K562 (cell line): ENCODE measurements at places on chromosomes 1 and 21. TPM values are rescaled to one million over a fixed set of nuclear protein-coding genes. Genes with fewer than 3 reads are reported as not detected.

DNA sequence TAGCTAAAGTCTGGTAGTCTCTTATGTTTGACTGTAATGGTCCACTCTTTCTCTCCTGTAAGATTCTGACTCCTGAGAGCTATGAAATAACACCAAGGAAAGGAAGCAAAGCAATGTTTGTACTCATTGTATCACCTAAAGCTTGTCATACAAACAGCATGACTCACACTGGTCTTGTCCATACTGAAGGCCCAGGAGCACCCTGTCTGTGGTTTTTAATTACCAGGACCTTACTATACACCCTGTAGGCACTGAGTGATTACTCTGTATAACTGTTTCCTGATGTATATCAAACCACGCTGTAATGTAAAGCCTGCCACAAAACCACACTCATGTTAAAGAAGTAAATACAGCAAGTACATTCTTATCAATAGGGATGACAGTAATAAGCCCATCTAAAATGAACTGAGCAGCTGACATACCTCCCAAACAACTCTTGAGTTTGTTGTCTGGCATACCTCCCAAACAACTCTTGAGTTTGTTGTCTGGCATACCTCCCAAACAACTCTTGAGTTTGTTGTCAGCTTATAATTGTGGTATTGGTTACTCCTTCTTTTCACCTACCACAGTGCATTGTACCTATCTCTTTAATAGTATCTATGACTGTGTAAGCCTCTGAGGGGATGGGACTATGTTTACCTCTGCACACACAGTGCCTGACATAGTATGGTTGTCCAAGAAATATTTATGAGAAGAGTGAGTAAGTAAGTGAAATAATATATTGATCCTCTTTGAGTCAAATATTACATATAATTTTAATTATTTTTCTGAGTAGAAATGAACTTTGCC lies 11.6 kb upstream of the TNFSF18 start:
- H3K4me1 ChIP-seq: no peaks in the 10 kb centered on the region
- H3K36me3 ChIP-seq: no peaks in the 10 kb centered on the region

- H3K27me3 ChIP-seq: no peaks in the 10 kb centered on the region
- DNase-seq: no peak
- no peak overlapping the region for H3K4me3 ChIP-seq
- H3K36me3 ChIP-seq: peaks cover 58% of the 10 kb centered on the region; the same call in 2 of the 3 replicates
These were observed 2.8 kb downstream of the PEA15 start for GRCh38 chr1:160207771-160208556.

DNA sequence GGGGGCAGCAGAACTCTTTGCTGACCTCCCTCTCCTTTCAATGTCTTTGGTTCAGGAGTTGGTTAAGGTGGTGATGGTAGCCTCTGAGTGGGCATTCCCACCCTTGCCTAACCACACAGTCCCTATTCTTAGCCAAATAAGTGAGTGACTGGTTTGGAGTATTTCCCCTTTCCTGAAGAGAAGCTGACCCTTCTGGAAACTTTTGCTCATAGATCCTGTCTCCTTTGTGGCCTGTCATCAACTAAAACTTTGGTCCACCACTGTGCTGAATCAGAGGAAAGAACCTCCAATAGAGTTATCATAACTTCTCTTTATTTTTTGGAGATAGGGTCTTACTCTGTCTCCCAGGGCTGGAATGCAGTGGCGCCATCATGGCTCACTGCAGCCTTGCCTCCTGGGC lies 31.1 kb downstream of the C1orf21 start:
- no peak for DNase-seq
- H3K4me3 ChIP-seq: no peak overlapping the region
- peaks cover 5% of the 10 kb centered on the region for H3K27me3 ChIP-seq
- no peaks in the 10 kb centered on the region for H3K36me3 ChIP-seq
- H3K4me1 ChIP-seq: no peaks in the 10 kb centered on the region
- H3K27ac ChIP-seq: no peak overlapping the region

GRCh38 chr1:114472408-114472807 lies 38.6 kb downstream of the TRIM33 start:
- no peak overlapping the region for H3K27ac ChIP-seq
- peaks cover 7% of the 10 kb centered on the region for H3K4me1 ChIP-seq
- peaks cover 3% of the 10 kb centered on the region; the same call in 2 of the 3 replicates for H3K36me3 ChIP-seq
- H3K4me3 ChIP-seq: no peak overlapping the region
- no peak for DNase-seq
- H3K27me3 ChIP-seq: no peaks in the 10 kb centered on the region

DNA sequence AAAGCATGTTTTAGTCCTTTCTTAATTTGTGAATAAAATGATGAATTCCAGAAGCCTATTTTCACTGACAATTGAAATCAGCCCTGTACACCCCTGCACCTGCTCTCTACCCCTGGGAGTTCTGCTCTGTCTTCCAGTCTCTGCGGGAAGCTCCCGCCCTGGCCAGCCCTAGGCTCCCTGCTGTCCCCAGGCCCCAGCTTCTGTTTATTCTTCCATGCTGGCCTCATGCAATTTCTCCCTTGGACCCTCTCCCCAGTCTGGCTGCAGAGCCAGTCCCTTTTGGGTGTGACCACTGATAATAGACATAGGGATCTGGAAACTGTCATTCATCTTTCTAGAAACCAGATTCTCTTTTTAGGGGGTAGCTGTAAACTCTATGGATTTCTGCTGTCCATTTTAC lies 258.6 kb downstream of the GRIK3 start:
- peaks cover 53% of the 10 kb centered on the region for H3K27me3 ChIP-seq
- H3K36me3 ChIP-seq: no peaks in the 10 kb centered on the region
- no peak overlapping the region for H3K4me3 ChIP-seq
- no peak overlapping the region for H3K27ac ChIP-seq

- peaks cover 37% of the 10 kb centered on the region; the same call in 2 of the 3 replicates for H3K36me3 ChIP-seq
- no peaks in the 10 kb centered on the region for H3K27me3 ChIP-seq
- no peak for DNase-seq
These were observed 16.5 kb downstream of the NES start for GRCh38 chr1:156660752-156661112.

GRCh38 chr1:15523104-15524020 lies 653 bp downstream of the CASP9 start:
- no peak for DNase-seq
- H3K27me3 ChIP-seq: no peaks in the 10 kb centered on the region
- H3K36me3 ChIP-seq: peaks cover 7% of the 10 kb centered on the region; the same call in 2 of the 3 replicates
- peak overlapping the region; percentile 83 for H3K4me3 ChIP-seq
- peaks cover 36% of the 10 kb centered on the region for H3K4me1 ChIP-seq

DNA sequence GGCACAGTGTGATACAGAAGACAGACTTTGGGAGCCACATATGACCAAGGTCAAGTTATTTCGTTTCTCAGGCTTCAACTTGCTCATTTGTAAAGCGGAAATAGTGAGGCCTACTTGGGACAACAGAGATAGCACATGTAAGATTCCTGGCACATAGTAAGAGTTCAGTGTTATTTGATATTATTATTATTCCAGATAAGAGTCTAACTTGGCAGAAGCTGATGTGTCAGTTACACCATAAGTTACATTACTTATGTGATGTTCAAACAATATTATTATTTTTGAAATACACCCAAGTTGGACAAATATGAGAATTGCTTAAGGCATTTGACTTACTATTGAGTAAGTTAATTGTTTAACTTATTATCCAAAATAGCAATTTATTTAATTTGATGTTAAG lies 10.2 kb upstream of the CYP4X1 start:
- no peak overlapping the region for H3K4me3 ChIP-seq
- no peak overlapping the region for H3K27ac ChIP-seq
- no peaks in the 10 kb centered on the region for H3K27me3 ChIP-seq
- no peaks in the 10 kb centered on the region for H3K4me1 ChIP-seq

- H3K27me3 ChIP-seq: no peaks in the 10 kb centered on the region
- no peak overlapping the region for H3K4me3 ChIP-seq
- no peak overlapping the region for H3K27ac ChIP-seq
- H3K36me3 ChIP-seq: peaks cover 52% of the 10 kb centered on the region
- peaks cover 33% of the 10 kb centered on the region for H3K4me1 ChIP-seq
These were observed 1.8 kb downstream of the NPPA start for GRCh38 chr1:11845641-11846335.

DNA sequence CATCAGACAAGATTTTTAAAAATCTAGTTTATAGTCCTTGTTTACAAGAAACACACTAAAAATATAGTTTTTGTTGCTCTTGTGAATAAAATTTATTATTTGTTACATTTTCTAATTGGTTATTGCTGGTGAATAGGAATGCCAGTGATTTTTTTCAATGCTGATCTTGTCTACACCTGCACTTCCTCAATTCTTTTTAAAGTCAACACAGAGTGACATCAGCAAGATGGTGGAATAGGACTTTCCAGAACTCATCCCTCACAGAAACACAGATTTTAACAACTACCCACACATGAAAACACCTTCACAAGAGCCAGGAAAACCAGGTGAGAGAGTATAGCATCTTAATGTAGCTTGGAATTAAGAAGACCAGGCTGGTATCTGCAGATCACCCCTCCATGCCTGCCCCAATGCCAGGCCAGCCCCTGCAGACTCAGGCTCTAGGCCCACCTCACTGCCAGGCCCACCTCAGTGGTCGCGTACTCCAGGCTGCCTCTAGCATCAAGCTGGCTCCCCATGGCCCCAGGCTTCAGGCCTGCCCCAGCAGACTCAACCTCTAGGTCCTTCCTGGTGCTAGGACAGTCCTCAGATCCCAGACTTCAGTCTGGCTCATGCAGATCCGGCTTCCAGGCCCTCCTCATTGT lies 117.6 kb downstream of the WDR3 start:
- no peaks in the 10 kb centered on the region for H3K4me1 ChIP-seq
- H3K27me3 ChIP-seq: no peaks in the 10 kb centered on the region
- no peak overlapping the region for H3K4me3 ChIP-seq
- no peaks in the 10 kb centered on the region for H3K36me3 ChIP-seq
- H3K27ac ChIP-seq: no peak overlapping the region
- no peak for DNase-seq

DNA sequence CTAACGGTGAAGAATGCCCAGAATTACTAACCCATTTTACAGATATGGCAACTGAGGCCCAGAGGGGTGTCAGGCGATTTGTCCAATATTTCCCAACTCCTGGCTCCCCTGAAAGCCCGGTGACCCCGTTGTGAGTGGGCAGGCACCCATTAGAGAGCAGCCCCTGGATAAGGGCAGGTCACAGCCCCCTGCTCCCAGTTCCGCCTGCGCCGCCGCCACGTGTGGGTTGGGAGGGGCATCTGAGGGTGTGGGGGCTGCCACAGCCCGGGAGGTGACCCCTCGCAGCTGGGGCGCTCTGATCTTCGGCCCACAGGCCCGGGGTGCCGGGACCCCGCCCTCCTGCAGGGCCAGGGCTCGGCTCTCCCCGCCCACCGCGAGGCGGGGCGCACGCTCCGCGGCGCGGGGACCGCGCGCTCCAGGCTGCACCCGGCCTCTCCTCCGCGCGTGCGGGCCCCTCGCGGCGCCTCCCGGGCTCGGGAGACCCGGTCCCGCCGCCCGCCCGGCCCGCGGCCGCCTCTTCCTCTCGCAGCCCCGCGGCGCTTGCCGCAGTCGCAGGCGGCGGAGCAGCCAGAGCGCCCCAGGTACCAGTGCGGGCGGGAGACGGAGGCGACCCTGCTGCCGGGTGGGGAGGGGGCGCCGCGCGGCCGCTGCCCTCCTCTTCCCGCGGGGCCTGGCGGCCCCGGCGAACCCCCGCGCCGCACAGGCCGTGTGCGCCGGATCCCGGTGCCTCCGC lies at the start of gene HTR6:
Gene HTR6, plus strand, starts transcription at position 423 of the 733 bp plus-strand sequence. CDS start 879 bp downstream, outside the sequence.
- peaks cover 21% of the 10 kb centered on the region for H3K4me1 ChIP-seq
- H3K27me3 ChIP-seq: peaks cover 76% of the 10 kb centered on the region
- H3K36me3 ChIP-seq: no peaks in the 10 kb centered on the region
- peak; percentile 73 for DNase-seq

DNA sequence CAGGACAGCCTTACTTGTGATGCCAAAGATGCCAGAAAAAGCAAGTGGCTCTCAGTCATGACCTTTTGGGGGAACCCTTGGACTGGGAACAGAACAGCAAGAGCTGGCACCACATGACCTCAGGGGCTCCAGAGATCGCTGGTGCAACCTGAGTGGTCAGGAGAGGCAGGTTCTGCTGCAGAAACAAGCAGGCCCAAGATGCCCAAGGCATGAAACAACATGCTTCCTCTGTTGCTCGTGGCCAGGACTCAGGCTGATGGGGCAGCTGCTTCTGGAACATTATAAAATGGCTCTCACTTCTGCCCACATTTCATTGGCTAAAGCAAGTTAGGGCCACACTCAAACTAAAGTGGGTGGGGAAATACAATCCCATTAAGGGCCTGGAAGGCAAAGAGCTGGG lies 17.7 kb upstream of the CLSTN1 start:
- no peak for DNase-seq
- no peak overlapping the region for H3K4me3 ChIP-seq
- H3K27me3 ChIP-seq: peaks cover 58% of the 10 kb centered on the region
- no peaks in the 10 kb centered on the region; the same call in 2 of the 3 replicates for H3K4me1 ChIP-seq

- no peaks in the 10 kb centered on the region for H3K36me3 ChIP-seq
- no peak for DNase-seq
- peaks cover 19% of the 10 kb centered on the region for H3K4me1 ChIP-seq
- no peaks in the 10 kb centered on the region for H3K27me3 ChIP-seq
These were observed 739 bp upstream of the IFI6 start for GRCh38 chr1:27672750-27673112.

GRCh38 chr21:45378258-45378966 lies 26.6 kb upstream of the COL18A1 start:
- no peak for DNase-seq
- H3K4me3 ChIP-seq: no peak overlapping the region
- H3K27me3 ChIP-seq: peaks cover 22% of the 10 kb centered on the region; the same call in 2 of the 3 replicates
- peaks cover 44% of the 10 kb centered on the region for H3K4me1 ChIP-seq
- no peaks in the 10 kb centered on the region for H3K36me3 ChIP-seq

DNA sequence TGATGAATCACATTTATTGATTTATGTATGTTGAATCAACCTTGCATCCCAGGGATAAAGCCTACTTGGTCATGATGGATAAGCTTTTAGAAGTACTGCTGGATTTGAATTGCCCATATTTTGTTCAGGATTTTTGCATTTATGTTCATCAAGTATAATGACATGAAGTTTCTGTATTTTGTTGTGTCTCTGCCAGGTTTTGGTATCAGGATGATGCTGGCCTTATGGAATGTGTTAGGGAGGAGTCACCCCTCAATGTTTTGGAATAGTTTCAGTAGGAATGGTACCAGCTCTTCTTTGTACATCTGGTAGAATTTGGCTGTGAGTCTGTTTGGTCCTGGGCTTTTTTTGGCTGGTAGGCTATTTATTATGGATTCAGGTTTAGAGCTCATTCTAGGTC lies 1643.1 kb upstream of the B3GALT2 start:
- H3K36me3 ChIP-seq: no peaks in the 10 kb centered on the region
- H3K4me1 ChIP-seq: no peaks in the 10 kb centered on the region
- DNase-seq: no peak
- H3K27me3 ChIP-seq: no peaks in the 10 kb centered on the region
- H3K4me3 ChIP-seq: no peak overlapping the region
- no peak overlapping the region for H3K27ac ChIP-seq

The CYP4A22 gene
- total RNA-seq: 0.07 TPM in 1 of 2 replicates, not detected in the other

The CLDN14 gene
- not detected in 2 replicates for total RNA-seq

The CR1 gene
- total RNA-seq: 0.20 and 0.47 TPM in 2 replicates

The KCNK2 gene
- 0.13 and 0.42 TPM in 2 replicates for total RNA-seq

The CDK11B gene
- 27.7 and 34.7 TPM in 2 replicates for total RNA-seq

The PGLYRP3 gene
- not detected in 2 replicates for total RNA-seq

The TBX19 gene
- 1.8 and 2.1 TPM in 2 replicates for total RNA-seq

The SUMO3 gene
- total RNA-seq: 120 TPM in 2 replicates

The AP4B1 gene
- total RNA-seq: 22.2 and 23.8 TPM in 2 replicates

The LCE2A gene
- total RNA-seq: not detected in 2 replicates
